Stimulated activated CD4-positive, alpha-beta T cell treated with anti-CD3 and anti-CD28 coated beads, TNF-alpha, amount 100 ng/mL, for 48 hours (primary cell): ENCODE measurements at places on chromosomes 12 and 14.

DNA sequence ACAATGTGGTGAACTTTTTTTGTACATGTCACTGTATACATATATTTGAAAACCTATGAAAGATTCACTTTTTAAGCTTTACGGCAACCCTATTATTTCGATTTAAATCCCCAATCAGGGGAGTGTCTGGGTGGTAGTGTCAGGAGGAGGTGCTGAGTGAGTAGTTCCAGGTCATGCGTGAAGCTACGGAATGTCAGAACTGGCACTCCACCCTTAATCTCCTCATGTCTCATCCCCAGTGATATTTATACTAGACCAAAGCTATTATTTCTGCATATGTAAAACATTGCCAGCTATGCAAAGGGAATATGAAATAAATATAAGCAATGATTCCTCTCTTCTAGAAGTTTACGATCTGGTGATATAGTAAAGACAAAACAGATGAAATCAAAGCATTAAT is 12.3 kb downstream of the NR1H4 start:
- DNase-seq = no peak

GRCh38 chr12:125552295-125552694 is 487.1 kb downstream of the AACS start:
- DNase-seq = no peak

- DNase-seq = no peak
These were observed 21.8 kb upstream of the HDAC7 start for GRCh38 chr12:47841501-47841900.

DNA sequence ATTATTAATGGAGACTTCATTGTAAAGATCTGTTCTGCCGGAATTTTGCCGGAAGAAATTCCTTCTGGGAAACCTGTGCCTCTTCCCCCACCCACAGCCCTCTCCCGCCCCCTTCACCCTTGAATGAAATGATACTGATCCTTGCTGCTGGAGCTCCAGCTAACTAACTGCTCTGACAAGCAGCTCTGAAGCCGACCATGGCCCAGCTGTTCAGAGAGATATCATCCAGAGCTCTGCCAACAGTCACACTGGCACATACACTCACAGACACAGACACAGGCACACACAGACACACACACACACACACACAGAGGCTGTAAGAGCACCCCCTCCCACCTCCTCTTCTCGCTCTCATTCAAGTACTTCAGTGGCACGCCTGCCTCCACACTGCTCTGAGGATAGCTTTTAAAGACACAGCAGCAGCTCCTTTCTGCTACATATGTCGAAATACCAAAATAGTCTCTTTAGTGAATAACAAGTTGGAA is 88.6 kb downstream of the R3HDM2 start:
- DNase-seq = no peak

GRCh38 chr12:114407842-114408411 is 2.0 kb upstream of the TBX5 start:
- DNase-seq = no peak

GRCh38 chr12:12715128-12715458 is 2.1 kb upstream of the CDKN1B start:
- DNase-seq = no peak

- DNase-seq = no peak
These were observed 325.7 kb downstream of the CEP128 start for GRCh38 chr14:80615831-80616230.
